GDM1 (cell line): ENCODE measurements at places on chromosomes 2 and 18.

GRCh38 chr2:144835634-144836350 is 315.9 kb upstream of the ZEB2 start:
- no peak for DNase-seq

- DNase-seq: no peak
These were observed 94.9 kb upstream of the CTDP1 start for GRCh38 chr18:79584491-79585394.

GRCh38 chr18:42956287-42956686 is 159.2 kb downstream of the RIT2 start:
- no peak for DNase-seq

GRCh38 chr2:161384864-161385263 is 31.2 kb upstream of the TBR1 start:
- no peak for DNase-seq

- no peak for DNase-seq
These were observed 138.2 kb downstream of the MBD2 start for GRCh38 chr18:54086046-54086802.

DNA sequence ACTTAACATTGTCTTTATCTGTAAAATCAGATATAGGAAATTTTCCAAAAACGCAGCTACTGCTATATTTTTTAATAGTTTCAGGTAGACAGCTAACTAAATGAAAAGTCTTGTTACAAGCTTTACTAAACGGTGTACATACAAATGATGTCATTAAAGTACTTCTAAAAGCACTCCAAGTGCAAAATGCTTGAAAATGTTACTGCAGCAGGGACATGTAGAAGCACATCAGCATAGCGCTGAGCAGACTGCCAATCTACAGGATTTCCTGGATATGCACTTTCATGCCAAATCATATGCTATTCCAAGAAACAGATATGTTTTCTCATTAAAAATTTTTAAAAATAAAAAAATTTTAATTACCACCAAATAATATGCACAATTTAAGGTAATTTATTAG is 61.7 kb downstream of the SMAD2 start:
- DNase-seq: no peak

- no peak for DNase-seq
These were observed 492 bp downstream of the KIF5C start for GRCh38 chr2:148875387-148876051.

- DNase-seq: peak; percentile 2
These were observed 479.7 kb downstream of the PARD3B start for GRCh38 chr2:205024822-205025518.

DNA sequence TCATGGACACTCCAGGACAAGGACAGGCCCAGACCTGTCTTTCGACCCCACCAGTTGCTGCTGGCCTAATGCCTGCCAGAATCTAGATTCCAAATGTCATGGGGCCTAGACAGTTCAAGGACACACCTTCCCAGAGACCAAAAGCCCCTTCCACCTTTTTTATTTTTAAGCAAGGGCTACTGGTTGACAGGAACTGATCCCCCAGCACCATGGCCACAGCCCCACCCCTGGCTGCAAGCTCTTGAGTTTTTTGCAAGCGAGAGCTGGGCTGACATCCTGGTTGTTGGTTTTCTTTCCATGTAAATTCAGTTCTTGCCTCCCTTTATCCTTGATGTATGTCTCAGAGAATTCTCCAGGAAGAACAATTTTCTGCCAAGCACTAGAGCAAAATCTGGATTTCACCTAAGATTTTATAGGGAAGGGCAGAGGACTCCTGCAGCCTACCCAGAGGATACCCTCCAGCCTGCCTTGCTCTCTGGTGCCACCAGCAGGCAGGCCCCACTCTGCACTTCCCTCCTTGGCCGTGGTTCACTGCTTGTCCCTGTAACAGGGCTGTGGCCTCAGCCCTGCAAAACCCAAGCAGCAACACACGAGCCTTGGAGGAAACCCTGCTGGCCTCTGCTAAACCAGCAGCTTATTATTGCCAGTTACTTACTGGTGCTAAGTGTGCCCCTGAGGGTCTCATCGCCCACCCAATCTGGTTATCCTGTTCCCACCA is 97.7 kb downstream of the TWIST2 start:
- no peak for DNase-seq

GRCh38 chr2:31141443-31142085 is 3.3 kb upstream of the GALNT14 start:
- DNase-seq: no peak

DNA sequence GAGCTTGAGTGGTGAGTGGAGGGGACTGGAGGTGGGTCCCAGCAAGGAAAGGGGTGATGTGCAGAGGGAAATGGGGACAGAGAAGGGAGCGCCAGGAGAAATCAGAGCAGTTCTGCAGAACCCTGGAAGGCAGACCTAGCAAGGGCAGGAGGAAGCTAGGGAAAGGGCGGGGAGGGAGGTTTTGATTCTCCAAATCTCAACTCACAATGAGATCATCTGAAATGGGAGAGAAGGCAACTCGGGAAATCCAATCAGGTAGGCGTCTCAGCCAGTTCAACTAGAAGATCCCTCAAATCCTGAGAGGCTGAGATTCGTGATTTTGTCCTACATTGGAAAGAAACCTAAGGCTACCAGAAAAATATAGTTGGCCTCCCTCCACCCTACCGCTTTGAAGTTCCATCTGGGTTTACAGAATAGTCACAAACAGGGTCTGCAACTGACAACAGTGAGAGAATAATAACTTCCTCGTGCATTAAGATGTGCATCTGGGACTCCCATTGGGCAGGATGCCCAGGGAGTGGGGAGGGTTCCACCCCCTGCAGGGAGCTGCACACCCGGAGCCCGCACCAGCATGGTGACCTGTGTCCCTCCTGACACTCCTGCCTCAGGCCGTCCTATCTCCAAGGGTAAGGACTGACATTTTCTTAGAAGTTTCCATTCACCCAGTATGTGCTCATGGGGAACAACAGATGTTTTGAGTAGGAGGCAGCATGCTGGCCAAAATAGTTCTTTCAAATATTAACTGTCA is 113.3 kb upstream of the ODC1 start:
- no peak for DNase-seq
